Activated CD8-positive, alpha-beta memory T cell treated with anti-CD3 and anti-CD28 coated beads, Interleukin-2, amount 50 U/mL, for 4 hours (primary cell): ENCODE measurements at places on chromosomes 13 and 19.

DNA sequence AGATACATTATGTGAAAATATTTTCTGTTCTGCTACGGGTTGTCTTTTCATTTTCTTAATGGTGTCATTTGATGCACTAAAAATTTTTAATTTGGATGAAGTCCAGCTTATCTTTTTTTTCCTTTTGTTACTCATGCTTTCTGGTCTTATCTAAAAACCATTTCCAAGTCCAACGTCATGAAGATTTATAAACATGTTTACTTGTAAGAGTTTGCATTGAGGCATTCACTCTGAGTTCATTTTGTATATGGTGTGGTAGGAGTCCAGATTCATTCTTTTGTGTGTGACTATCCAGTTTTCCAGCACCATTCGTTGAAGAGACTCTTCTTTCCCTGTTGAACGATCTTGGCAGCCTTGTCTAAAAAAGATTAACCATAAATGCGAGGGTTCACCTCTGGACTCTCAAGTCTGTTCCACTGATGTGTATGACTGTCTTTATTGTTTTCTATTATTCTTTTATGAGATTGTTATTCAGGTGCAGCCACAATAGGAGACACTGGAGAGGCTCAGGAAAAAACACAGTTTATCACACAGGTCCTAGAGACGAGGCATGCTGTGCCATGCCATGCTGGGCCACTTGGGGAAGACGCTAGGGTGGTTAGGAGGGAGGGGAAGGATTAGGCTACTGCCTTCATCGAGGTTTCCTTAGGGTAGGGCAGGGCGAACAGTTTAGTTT is 35.0 kb downstream of the NAA16 start:
- no peak for DNase-seq

DNA sequence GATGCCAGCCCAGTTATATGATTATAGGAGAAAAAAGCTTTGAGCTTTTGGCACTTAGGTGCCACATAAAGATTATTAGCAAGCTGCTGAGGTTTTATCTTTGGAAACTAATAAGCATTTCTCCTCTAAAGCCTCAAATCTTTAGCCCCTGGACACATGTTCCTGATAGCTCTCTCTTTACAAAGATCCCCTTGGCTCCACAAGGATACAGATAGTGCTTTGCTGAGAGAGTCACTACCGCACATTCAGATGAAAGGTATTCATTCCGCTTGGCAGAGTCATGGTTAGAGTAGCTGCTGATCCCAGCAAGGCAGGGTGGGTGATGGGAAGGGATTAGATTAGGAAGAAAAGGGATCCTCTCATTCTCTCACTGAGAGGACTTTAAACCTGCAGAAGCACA is 28.2 kb upstream of the PSG7 start:
- no peak for DNase-seq

DNA sequence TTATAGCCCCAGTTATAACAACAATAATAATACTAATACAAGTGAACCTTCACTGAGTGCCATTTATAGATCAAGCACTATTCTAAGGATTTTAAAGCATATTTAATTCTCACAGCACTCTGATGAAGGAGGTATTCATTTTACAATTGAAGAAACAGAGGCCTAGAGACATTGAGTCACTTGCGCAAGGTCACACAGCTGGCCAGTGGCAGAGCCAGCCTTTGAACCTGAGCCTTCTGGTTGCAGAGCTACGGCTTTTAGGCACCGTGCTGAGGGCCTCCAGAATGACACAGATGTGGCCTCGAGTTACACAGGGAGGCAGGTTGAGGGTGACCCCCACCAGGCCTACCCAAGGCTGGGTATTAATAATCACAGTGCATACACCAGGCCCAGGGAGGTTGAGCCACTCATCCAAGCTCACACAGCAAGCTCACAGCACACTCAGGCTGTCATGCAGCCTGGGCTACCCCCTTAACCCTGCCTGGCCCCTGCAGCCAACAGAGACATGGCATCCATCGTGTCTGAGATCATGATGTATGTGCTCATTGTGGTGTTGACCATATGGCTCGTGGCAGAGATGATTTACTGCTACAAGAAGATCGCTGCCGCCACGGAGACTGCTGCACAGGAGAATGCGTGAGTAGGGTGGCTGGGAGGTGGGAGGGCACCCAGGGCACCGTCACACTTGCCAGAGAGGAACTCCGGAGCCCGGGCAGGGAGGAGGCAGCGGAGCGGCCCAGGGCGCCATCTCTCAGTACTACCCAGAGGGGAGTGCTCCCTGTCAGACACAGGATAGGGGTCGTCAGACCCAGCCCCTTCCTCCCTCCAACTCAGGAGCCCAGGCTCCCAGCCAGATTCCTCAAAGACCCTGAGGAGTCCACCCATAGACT is 2.7 kb upstream of the HPN start:
- no peak for DNase-seq

GRCh38 chr13:58266271-58266670 is 634.7 kb downstream of the PCDH17 start:
- no peak for DNase-seq

DNA sequence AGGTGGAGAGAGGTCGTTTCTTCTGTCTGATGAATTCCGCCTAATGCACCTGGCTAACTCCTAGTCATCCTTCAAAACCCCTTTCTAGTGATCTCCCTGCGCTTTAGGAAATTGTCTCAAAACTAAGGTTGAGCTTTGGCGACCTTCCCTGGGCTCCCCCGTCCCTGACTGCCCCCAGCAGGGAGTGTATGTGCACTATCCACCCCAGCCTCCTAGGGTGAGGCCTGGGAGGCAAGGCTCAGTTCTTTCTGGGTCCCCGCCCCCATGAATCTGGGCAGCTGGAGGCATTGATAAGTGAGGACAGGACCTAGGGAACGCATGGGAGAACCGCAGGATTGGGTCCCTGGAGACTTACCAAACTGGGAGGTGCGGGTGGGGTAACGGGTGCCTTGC is 378 bp downstream of the TLE6 start:
- DNase-seq, result no peak

- no peak for DNase-seq
These were observed 283.2 kb upstream of the ARGLU1 start for GRCh38 chr13:106850973-106851650.

GRCh38 chr13:112892426-112893206 is 76.4 kb upstream of the MCF2L start:
- no peak for DNase-seq

DNA sequence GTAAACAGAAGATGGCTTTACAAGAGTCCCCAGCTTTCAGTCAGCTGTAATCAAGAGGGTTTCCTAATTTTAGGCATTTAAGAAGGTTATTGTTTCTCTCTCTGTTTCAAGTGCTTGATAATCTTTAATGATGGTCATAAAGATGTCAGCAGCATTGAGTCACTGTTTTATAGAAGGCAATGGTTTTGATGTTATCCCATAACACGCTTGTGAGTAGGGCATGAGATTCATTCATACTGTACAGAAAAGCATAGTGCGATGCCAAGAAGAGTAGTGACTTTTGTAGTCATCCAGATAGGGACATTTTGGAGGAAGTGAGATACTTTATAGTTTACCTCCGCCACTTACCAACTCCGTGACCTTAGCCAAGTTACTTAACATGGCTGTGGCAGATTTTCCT is 364.2 kb upstream of the SLC10A2 start:
- DNase-seq, result no peak

DNA sequence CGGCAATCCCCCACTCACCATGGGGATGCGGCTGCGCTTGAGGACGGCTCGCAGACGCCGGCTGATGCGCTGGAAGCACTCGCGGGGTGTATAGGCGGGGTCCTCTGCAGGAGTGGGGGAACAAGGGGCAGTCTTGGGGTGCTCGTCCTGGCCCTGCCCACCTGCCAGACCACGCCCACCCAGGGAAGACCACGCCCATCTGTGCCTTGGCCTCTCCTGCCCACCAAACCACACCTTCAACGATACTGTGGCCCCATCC is 6.7 kb downstream of the RNU6-9 start:
- DNase-seq, result no peak

DNA sequence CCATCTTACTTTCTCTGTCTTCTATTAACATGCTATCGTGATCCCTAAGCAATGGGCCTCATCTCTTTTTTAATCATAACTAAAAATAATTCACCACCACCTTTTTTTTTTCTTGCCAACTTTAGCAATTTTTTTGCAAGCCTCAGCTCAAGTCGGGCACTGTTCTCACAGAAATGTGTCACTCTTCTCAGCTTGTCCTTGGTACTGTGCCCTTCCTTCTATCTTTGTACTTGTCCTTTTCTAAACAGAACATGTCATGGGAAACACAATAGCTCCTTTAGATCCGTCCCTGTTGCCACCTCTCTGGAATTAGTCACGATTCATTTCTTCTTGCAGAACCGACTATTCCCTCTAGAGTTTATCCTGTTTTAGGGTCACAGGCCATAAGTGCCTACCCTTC is 10.3 kb downstream of the SERP2 start:
- DNase-seq, result no peak
